Heart right ventricle (tissue), 16 donors: ENCODE measurements at places on chromosomes 1 and 21. TPM values are rescaled to one million over a fixed set of nuclear protein-coding genes. Genes with fewer than 3 reads are reported as not detected.
A peak's percentile ranks its signal among the peaks of the same experiment; 100 is the strongest.

DNA sequence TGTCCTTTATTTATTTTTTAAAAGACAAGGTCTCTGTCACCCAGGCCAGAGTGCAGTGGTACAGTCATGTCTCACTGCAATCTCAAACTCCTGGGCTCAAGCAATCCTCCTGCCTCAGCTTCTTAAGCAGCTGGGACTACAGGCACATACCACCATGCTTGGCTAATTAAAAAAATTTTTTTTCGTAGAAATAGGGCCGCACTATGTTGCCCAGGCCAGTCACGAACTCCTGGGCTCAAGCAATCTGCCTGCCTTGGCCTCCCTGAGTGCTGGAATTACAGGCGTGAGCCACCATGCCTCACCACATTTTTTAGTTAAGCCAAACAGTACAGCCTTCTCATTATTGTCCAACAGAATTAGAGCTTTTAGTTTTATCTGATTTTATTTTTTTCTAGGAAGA is 7.4 kb upstream of the ADAR start:
- no peaks in the 10 kb centered on the region for H3K4me1 ChIP-seq
- peaks cover 10% of the 10 kb centered on the region for H3K36me3 ChIP-seq
- no peak overlapping the region for H3K4me3 ChIP-seq
- no peak overlapping the region for H3K27ac ChIP-seq
- H3K27me3 ChIP-seq, result no peaks in the 10 kb centered on the region

GRCh38 chr1:227896710-227897655 is 50.7 kb downstream of the WNT9A start:
- H3K4me1 ChIP-seq, result no peaks in the 10 kb centered on the region
- peak; percentile 2 for DNase-seq
- no peak overlapping the region for H3K4me3 ChIP-seq
- H3K36me3 ChIP-seq, result no peaks in the 10 kb centered on the region

Gene LGR6
- 1.3 TPM for total RNA-seq

GRCh38 chr21:42809577-42810475 is 69.5 kb downstream of the WDR4 start:
- H3K27me3 ChIP-seq, result no peaks in the 10 kb centered on the region
- DNase-seq, result no peak
- H3K4me3 ChIP-seq, result no peak overlapping the region
- H3K36me3 ChIP-seq, result no peaks in the 10 kb centered on the region

- DNase-seq, result no peak
- H3K27me3 ChIP-seq, result no peaks in the 10 kb centered on the region
- H3K4me1 ChIP-seq, result no peaks in the 10 kb centered on the region
- H3K4me3 ChIP-seq, result no peak overlapping the region
These were observed 248.3 kb upstream of the KAZN start for GRCh38 chr1:14350197-14350596.

- peaks cover 100% of the 10 kb centered on the region for H3K36me3 ChIP-seq
- H3K27me3 ChIP-seq, result no peaks in the 10 kb centered on the region
- no peak overlapping the region for H3K4me3 ChIP-seq
- no peak for DNase-seq
- H3K4me1 ChIP-seq, result peaks cover 3% of the 10 kb centered on the region
- no peak overlapping the region for H3K27ac ChIP-seq
These were observed 16.7 kb downstream of the KDM4A start for GRCh38 chr1:43666608-43667007.

Gene TRAF5
- 1.6 TPM for total RNA-seq

- no peaks in the 10 kb centered on the region for H3K27me3 ChIP-seq
- no peak overlapping the region for H3K27ac ChIP-seq
- H3K36me3 ChIP-seq, result no peaks in the 10 kb centered on the region
- no peaks in the 10 kb centered on the region for H3K4me1 ChIP-seq
These were observed 169.9 kb downstream of the LRRC7 start for GRCh38 chr1:69737527-69738185.

Gene BSND
- not detected for total RNA-seq

- no peaks in the 10 kb centered on the region for H3K4me1 ChIP-seq
- no peak overlapping the region for H3K4me3 ChIP-seq
- H3K27ac ChIP-seq, result no peak overlapping the region
- no peak for DNase-seq
These were observed 177.6 kb upstream of the OLFM3 start for GRCh38 chr1:102174259-102174863.

Gene C1orf210
- total RNA-seq, result not detected

DNA sequence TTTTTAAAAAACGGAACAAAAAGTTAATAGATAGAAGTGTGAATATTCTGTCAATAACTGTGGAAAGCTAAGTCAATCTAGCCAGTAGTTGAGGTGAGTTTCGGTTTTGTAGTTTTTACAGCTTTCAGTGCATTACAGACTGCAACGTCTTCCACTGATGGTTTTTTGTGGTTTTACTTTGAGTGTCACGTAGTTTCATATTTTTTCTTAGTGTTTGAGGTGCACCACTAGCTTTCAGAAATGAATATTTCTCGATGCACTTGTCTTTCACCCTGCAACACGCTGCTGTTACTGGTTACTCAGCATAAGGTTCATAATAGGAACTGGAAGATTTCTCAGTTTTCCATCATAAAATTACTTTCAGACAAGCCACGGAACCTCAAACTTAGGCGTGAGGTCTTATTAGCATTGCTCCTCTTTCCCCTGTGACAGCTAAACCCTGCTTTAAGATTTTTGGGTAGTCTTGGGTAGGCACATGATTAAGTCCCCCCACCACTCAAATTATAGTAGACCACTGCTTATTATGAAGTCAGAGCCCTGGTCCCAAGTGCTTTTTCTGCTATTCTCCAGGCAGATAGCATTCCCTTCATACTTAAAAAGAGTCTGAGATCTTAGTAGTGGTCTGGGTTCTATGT is 1412.7 kb downstream of the KCNT2 start:
- no peaks in the 10 kb centered on the region for H3K36me3 ChIP-seq
- no peak overlapping the region for H3K4me3 ChIP-seq
- no peak overlapping the region for H3K27ac ChIP-seq
- DNase-seq, result no peak
- H3K27me3 ChIP-seq, result no peaks in the 10 kb centered on the region

Gene CA6
- not detected for total RNA-seq

Gene BEND5
- total RNA-seq, result 4.6 TPM

DNA sequence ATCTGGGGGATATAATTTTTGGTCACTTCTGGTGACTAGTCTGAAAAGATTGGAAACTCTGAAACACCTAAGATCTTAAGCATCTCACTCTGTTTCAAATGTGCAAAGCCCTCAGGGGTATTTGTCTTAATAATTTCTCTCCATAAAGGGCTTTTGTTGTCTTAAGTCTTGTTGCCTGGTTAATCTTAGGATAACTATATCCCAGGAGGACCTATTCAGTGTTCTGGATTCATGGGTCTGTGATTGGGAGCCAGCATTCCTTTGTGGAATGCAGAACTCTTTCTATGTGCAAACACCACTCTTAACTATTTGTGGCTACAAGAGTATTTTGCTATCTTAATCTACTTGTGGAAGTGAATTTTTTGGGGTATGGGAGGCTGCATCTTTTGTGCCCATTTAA is 1573.0 kb upstream of the PRMT6 start:
- H3K27me3 ChIP-seq, result no peaks in the 10 kb centered on the region
- no peak for DNase-seq

DNA sequence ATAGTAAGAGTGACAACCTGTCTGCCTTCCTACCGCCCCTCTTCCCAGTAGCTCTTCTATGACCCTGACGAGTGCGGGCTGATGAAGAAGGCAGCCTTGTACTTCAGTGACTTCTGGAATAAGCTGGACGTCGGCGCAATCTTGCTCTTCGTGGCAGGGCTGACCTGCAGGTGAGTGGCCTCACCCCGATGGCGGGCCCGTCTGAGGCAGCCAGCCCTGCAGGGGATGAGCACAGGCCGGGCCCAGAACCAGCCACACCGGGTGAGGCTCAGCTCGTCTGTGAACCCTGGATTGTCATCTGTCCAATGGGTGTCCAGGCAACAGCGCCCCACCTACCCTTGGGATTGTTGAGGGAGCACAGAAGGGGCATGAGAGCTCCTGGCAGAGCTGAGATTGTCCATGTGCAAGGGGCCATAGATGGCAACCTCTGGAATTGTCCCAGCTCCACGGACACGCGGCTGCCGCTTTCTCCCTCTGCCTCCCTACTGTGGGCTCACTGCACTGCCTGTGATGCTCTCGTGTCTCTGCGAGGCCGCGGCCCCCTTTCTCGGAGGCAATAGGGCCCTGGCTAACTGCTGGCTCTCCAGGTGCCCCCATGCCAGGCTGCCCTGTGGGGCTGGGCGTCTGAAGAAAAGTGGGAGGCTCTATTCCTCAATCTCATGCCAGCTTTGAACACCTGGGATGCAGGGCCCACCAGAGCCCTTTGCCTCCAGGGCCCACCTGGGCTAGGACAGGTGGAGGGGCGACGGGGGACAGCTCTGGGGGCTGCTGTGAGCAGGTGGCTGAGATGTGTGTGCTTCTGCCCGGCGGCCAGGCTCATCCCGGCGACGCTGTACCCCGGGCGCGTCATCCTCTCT is 50.0 kb upstream of the LRRC3 start:
- no peaks in the 10 kb centered on the region for H3K27me3 ChIP-seq
- H3K4me3 ChIP-seq, result no peak overlapping the region
- no peaks in the 10 kb centered on the region for H3K36me3 ChIP-seq
- H3K4me1 ChIP-seq, result no peaks in the 10 kb centered on the region

- H3K36me3 ChIP-seq, result no peaks in the 10 kb centered on the region
- peaks cover 22% of the 10 kb centered on the region for H3K27me3 ChIP-seq
- no peak overlapping the region for H3K4me3 ChIP-seq
- H3K4me1 ChIP-seq, result peaks cover 17% of the 10 kb centered on the region
These were observed 184.2 kb upstream of the RAB4A start for GRCh38 chr1:229086686-229087085.

DNA sequence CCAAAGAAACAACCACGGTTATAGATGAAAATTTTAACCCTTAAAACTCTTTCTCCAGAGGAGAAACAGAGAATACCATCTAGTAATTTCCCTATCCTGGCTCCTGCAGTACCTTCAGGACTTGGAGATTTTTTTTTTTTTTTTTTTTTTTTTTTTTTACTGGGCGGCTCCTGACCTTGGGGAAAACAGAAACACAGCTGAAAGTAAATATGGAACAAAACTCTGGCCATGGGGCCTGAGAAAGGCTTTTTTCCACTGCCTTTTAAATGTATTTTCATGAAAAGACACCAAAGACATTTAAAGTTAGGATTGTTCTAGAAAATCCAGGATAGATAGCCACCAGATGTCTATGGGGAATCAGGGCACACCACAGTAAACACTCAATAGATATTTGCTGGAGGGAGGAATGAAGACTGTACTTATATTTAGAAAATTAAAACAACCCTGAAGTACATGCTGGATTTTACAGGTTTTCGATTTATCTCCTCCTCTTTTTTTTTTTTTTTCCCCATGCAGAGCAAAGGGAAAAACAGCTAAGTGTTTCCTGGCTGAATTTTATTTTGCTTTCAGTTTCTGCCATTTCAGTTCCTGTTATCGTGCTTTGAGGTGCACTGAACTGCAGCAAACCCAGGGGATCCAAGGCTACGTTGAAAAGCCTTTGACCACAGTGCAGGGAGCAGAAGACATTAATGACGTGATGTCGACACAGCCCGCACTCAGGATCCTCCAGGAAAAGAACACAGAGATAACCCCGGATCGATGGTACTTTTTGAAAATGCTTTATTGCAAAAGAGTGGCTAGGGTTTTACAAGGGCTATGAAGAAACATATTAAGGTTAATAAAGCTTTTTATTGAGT is 35.7 kb upstream of the CNN3 start:
- no peaks in the 10 kb centered on the region for H3K27me3 ChIP-seq
- DNase-seq, result no peak
- H3K36me3 ChIP-seq, result no peaks in the 10 kb centered on the region
- peak overlapping the region; percentile 67 for H3K27ac ChIP-seq
- peak overlapping the region; percentile 51 for H3K4me3 ChIP-seq

Gene PTGFR
- total RNA-seq, result 0.95 TPM

GRCh38 chr1:66342707-66343106 is 191.2 kb upstream of the SGIP1 start:
- H3K4me1 ChIP-seq, result peaks cover 22% of the 10 kb centered on the region
- no peak for DNase-seq
- peaks cover 20% of the 10 kb centered on the region for H3K36me3 ChIP-seq
- H3K27ac ChIP-seq, result no peak overlapping the region
- H3K4me3 ChIP-seq, result no peak overlapping the region

Gene PPFIA4
- total RNA-seq, result 45.4 TPM

Gene OPTC
- not detected for total RNA-seq

Gene TSPEAR
- total RNA-seq, result 0.39 TPM

Gene CNTN2
- 0.72 TPM for total RNA-seq

Gene RAB42
- 1.3 TPM for total RNA-seq

GRCh38 chr1:29055160-29055559 is 68.5 kb downstream of the TMEM200B start:
- no peaks in the 10 kb centered on the region for H3K36me3 ChIP-seq
- DNase-seq, result no peak
- H3K4me3 ChIP-seq, result no peak overlapping the region

GRCh38 chr1:151985768-151986167 is 7.9 kb downstream of the S100A10 start:
- DNase-seq, result no peak
- no peak overlapping the region for H3K27ac ChIP-seq
- no peaks in the 10 kb centered on the region for H3K27me3 ChIP-seq

Gene FAM151A
- total RNA-seq, result not detected

DNA sequence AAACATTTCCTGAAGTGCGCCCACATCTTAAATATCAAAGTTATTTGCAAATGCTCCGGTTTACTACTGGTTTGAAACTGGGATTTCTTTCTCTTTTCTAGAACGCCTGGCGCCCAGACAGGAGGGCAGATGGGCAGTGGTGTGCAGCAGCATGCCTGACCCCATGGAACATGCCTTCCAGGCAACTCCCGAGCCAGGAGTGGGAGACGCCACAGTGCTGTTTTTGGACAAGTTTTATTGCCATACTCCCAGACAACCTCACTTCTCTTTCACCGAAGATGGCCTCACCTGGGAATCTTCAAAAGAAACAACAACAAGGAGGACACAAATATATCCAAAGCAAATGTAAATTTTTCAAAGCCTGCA is 21.5 kb downstream of the UBE2G2 start:
- no peak for DNase-seq
- H3K36me3 ChIP-seq, result peaks cover 48% of the 10 kb centered on the region
- H3K27ac ChIP-seq, result no peak overlapping the region
- no peaks in the 10 kb centered on the region for H3K27me3 ChIP-seq
- H3K4me3 ChIP-seq, result no peak overlapping the region
- H3K4me1 ChIP-seq, result peaks cover 3% of the 10 kb centered on the region

Gene MROH9
- total RNA-seq, result not detected

Gene OR2L8
- total RNA-seq, result not detected

Gene FCAMR
- total RNA-seq, result not detected

Gene UMODL1
- total RNA-seq, result not detected

Gene LAMC2
- total RNA-seq, result 2.7 TPM
